Activated CD4-positive, alpha-beta memory T cell treated with anti-CD3 and anti-CD28 coated beads for 36 hours (primary cell): ENCODE measurements at places on chromosomes 2 and 18. TPM values are rescaled to one million over a fixed set of nuclear protein-coding genes. Genes with fewer than 3 reads are reported as not detected.

GRCh38 chr18:49613141-49613640 lies 51.3 kb downstream of the LIPG start:
- DNase-seq, result no peak

- DNase-seq, result no peak
Observed at GRCh38 chr2:178401994-178402437, 49.0 kb downstream of the PRKRA start.

SLC11A1 gene
- total RNA-seq, result 0.26 TPM

DNA sequence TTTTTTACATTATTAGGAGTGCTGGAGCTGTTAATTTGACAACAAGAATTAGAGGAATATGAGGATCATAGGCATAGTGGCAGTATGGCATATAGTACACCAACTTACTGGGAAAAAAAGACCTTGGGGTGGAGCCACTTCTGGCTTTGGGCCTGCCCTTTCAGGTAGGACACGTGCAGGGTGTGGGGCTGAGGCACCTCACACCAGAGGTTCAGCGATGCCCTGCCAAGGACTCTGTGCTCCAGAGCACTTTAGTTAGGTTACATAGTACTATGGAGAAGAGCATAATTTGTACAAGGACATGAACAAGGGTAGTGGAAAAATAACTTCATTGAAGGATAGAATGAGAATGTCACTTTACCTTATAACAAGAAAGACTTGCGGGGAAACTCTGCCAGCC lies 77.1 kb upstream of the CD302 start:
- DNase-seq, result no peak

ASXL3 gene
- total RNA-seq, result not detected

DNA sequence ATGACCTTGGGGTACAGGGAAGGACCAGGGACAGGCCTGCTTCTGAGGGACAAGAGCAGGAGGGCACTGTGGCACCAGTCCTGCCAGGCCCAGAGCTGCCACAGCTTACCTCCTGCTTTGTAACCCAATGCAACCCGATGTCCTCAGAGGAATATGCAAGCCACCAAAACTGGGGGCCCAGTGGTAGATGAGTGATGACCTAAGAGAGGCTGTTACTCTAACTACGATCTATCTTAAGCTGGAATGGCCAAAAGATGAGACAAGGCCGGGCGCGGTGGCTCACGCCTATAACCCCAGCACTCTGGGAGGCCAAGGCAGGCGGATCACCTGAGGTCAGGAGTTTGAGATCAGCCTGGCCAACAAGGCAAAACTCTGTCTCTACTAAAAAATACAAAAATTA lies 12.8 kb downstream of the CYB5A start:
- DNase-seq, result no peak

GALR1 gene
- total RNA-seq, result not detected

GRCh38 chr2:64812285-64812684 lies 158.6 kb upstream of the SERTAD2 start:
- DNase-seq, result no peak

DNA sequence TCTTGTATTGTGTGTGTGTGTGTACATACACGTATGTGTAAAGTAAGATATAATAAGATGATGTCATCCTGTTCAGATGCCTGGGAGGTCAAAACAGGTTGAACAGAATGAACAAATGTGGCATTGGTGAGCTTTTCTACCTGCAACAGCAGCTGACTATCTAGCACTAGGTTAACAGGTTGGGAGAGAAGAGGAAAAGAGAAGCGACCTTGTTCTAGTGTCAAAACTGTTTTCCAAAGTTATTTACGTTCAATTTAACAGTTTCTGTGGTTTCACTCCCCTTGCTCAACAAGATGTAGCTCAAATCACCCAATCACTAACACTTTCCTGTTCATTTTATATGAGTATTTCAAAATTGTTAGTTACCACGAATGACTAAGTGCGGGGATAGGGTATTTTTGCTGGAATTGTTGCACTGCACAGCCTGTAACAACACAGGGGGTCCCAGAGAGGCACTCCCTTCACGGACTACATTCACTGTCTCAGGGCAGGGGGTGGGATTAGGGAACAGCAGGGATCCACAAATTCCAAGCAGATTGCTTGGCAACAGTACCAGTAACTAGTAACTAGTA lies 67.5 kb upstream of the DTNB start:
- DNase-seq, result no peak

- DNase-seq, result no peak
Observed at GRCh38 chr2:138012968-138013367, 48.7 kb downstream of the HNMT start.

GRCh38 chr2:71550801-71551630 lies 97.7 kb downstream of the DYSF start:
- no peak for DNase-seq

- no peak for DNase-seq
Observed at GRCh38 chr18:35451032-35451431, 46.7 kb downstream of the INO80C start.

GRCh38 chr18:26549263-26550094 lies 1.1 kb upstream of the KCTD1 start:
- DNase-seq, result peak; percentile 22

KCNIP3 gene
- total RNA-seq, result not detected

- DNase-seq, result no peak
Observed at GRCh38 chr2:36352701-36353100, 2.9 kb upstream of the CRIM1 start.

DNA sequence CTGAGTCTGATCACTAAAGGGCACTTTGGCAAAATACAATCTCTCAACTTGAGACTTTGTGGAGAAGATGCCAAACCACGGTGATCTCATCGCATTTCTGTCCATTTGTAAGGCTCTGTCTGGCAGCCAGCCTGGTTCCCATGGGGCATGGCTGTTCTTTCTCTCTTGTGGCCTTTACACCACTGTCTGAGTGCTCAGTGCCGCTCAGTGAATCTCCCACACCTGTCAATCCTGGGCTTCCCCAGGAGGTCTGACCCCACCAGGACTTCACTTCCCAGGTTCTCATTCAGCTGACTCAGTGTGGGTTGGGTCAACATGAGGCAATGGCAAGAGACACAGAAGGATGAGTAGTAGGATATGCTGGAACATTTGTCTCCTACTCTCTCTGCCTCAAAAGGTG lies 96.8 kb upstream of the TRIB2 start:
- DNase-seq, result peak; percentile 26

RALB gene
- 52.9 TPM for total RNA-seq

TCF23 gene
- not detected for total RNA-seq
